ENCODE measurements at places on chromosomes 3 and 15.

- no peak for DNase-seq
Measured at GRCh38 chr3:42430781-42431532, 20.5 kb upstream of the LYZL4 start.

DNA sequence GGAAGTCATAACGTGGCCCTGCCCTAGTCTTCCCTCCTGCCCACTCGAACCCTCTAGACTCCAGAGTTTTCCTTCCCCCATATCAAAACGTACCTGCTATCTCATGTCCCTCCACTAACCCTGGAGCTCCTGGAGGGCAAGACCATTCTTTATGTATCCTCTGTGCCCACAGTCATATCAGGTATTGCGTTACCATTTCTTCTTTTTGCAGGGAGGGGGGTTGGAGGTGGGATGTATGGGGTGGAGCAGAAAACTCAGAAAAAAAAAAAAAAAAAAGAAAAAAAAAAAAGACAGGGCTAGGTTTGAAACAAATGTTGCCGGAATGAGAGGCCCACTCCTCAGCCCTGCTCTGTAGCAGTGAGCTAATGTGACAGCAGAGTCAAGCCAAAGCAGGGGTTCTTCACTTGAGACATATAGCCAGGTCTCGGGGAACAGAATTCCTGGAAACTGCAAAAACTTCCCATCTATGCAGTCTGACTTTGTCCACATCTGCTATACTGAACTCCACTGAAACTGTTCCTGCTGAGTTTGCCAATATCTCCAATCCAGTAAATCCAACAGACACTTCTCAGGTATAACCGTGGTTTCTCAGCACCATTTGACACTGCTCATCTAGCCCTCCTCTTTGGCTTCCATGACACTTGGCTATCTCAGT is 31.1 kb downstream of the PARP16 start:
- DNase-seq, result no peak

GRCh38 chr15:46297766-46298165 is 662.9 kb downstream of the SQOR start:
- peak; percentile 27 for DNase-seq

DNA sequence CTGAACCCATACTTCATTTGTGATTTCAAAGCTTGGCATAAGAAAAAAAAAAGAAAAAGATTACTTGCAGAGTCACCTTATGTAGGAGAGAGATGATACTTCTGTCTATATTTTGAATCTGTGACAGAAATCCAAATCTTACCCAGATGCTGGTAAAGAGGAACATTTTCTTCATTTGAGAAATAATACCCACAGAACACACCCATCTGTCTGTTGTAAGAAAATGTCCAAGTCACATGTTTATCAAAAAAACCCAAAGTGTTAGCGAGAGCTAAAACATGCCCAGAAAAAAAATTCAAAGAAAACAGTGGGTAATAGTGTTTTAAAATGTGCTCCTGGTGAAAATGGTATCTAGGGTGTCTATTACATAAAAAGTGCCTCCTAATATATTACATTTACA is 18.0 kb upstream of the RAP2B start:
- DNase-seq, result no peak

GRCh38 chr3:158918451-158918850 is 116.6 kb downstream of the MFSD1 start:
- DNase-seq, result no peak

GRCh38 chr3:191158815-191159214 is 40.2 kb upstream of the OSTN start:
- DNase-seq, result no peak

- peak; percentile 68 for DNase-seq
Measured at GRCh38 chr15:85003593-85004312, 22.1 kb downstream of the PDE8A start.

DNA sequence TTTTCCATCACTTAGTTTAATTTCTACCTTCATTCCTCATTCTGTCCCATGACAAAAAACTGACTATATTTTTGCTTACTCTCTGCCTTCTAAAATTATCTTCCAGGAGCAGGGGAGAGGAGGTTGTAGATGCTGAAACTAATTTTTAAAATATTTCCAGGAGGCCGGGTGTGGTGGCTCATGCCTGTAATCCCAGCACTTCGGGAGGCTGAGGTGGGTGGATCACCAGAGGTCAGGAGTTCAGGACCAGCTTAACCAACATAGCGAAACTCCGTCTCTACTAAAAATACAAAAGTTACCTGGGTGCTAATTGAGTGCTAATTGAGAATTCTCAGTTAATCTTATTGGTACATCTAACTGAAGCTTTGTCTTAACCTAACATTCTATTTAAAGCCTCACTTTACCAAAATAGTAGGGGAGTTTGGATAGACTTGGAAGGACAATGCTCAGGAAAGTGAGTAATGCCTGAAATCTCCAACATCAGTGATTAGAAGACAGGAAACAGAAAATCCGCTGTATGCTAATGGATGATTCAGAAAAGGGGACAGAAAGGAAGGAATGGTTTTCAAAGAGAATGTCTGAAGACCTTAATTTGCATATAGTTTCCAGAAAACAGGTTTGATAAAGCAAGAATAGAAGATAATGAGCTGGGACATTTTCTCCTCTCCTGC is 336.1 kb downstream of the GBE1 start:
- no peak for DNase-seq

Data from pons (tissue), 1 donor.